Placental epithelial cell (primary cell): ENCODE measurements at places on chromosomes 1 and 21. TPM values are rescaled to one million over a fixed set of nuclear protein-coding genes. Genes with fewer than 3 reads are reported as not detected.

The PIK3CD gene
- 7.5 and 14.1 TPM in 2 replicates for total RNA-seq

The TESK2 gene
- 10.8 and 13.3 TPM in 2 replicates for total RNA-seq

The SPRR1A gene
- total RNA-seq, result not detected in 2 replicates

The RGS13 gene
- total RNA-seq, result not detected in 2 replicates

The ZMYND12 gene
- 1.8 and 6.3 TPM in 2 replicates for total RNA-seq

The PRDM15 gene
- 3.6 and 4.7 TPM in 2 replicates for total RNA-seq

The GFI1 gene
- total RNA-seq, result under 0.01 and 0.33 TPM in 2 replicates

The FCRL2 gene
- not detected in 2 replicates for total RNA-seq

The PKLR gene
- under 0.01 TPM in 1 of 2 replicates, not detected in the other for total RNA-seq

The NIT1 gene
- total RNA-seq, result 34.2 and 36.9 TPM in 2 replicates
